ENCODE measurements at places on chromosomes 2 and 18.

DNA sequence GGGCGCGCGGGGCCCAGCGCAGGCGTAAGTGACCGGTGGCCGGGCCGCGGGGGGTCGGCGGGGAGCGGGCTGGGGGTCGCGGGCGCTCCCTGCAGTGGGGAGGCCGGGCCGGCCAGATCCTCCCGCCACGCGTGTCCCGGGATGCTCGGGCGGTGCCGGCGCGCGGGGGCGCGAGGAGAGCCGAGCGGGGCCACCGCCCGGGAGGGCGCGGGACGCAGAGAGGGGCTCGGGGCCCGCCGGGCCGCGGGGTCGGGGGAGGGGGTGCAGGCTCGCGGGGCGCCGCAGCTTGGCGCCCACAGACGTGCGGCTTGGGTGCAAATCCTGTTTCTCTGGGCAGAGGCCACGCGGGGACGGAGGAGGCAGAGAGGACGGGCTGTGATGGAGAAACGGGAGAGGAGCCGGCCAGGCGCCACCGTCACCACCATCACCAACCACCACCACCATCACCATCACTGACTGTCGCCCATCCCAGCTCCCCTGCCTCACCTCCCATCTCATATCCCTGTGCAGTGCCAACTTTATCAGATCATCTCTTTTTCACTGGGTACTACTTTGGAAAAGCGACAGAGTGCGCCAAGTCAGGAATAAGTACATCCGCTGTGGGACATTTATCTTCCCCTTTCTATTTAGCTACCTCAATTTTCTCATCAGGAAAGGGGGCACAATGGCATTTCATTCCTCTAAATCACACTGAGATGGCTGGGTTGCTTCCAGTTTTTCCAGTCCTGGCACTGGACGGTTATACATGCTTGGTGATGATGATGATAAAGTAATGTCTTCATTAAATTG, 97.2 kb upstream of the GPR45 start:
- DNase-seq, result no peak

DNA sequence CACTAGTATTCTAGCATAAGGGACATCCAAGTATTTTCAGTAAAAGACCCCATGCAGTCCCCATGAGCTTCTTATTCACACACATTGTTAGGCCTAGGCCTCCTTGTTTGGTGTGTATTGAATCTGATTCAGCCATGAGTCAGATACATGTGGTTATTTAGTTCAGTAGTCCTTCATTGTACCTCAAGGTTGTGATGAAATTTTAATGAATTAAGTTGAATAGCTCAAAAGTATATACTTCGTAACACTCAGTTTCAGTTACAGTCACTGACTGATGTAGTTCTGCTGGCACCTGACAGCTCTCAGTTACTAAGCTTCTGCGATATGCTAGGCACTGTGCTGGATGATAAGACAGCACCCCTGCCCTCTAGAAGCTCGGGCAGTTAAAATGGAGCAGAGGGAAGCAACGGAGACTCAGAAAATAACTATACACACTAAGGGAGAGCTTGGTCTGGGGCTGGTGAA, 86.4 kb downstream of the XRCC5 start:
- DNase-seq, result no peak

GRCh38 chr2:12169721-12170120, 423.3 kb downstream of the LPIN1 start:
- no peak for DNase-seq

GRCh38 chr2:236592821-236593220, 23.2 kb downstream of the ACKR3 start:
- no peak for DNase-seq

GRCh38 chr2:207697411-207697810, 14.0 kb upstream of the CCNYL1 start:
- DNase-seq, result no peak
